ENCODE measurements at places on chromosomes 2 and 18.

DNA sequence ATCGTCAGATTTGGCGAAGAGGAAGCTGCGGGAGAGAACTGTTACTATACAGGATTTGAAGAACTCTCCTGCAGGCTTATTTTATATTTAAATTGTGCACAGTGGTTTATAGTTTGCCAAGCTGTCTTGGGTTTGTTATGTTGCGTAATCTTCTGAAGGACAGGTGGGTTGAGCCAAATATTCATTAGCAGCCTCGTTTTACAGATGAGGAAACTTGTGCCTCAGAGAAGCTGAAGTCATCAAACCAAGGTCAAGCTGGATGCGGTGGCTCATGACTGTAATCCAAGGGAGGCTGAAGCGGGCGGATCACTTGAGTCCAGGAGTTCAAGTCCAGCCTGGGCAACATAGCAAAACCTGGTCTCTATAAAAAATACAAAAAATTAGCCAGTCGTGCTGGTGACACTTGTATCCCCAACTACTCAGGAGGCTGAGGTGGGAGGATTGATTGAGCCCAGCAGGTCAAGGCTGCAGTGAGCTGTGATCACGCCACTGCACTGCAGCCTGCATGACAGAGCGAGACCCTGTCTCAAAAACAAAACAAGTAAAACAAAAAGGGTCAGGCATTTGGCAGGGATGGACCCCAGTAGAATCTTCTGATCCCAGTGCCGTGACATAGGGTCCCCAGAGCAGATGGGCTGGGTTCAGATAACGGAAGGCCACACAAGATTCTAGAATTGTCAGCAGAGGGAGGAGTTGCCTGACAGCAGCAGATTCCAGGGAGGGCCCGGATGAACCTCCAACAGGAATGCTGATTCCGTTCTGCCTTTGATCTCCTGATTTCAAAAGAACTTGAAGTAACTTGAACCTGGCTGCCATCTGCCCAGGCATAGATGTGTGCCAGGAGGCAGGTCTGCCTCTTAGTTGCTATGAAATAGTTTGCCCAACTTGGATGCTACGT is 50.6 kb downstream of the SH3BP4 start:
- DNase-seq: no peak

DNA sequence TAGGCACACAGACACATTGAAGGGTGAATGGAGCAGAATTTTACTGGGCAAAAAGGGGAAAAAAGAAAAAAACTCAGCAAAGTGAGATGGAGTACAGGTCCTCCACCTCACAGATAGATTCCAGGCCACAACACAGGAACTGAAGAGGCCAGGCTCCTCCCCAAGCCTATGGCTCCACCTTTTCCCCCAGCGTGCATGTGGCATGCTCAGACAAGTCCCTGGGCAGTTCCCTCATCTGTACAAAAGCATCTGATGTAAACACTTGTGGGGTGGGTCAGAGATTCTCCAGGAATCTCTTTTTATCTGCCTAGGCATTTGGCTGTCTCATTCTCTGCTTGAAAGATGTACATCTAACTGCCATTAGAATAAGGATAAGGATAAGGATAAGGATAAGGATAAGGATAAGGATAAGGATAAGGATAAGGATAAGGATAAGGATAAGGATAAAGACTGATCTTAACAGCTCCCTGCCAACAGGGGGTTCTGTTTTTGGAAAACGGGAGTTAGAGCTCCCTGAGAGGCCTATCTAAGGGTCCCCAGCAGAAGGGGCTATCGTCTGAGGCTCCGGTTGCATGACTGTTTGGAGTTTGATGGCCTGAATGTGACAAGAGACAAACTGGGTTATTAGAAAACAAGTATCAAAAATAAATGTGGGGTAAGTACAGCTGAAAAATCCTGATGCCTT is 17.2 kb upstream of the ASXL3 start:
- no peak for DNase-seq

DNA sequence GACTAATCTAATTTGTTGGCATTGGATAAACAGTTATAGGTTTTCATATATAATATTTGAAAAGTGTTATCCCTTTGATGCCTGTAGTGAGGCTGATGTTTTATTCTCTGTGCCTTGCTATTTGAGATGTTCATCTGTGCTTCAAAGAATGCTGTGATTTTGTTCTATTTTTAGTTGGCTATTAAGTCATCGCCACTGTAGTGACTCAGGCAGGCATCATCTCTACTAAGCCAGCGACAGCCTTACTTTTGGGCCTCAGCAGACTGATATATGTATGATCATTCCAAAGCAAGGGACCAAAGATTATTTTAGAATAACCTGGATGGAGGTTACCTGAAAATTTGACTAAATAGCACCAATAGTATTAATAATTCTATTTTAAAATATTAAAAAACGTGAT is 1674.5 kb upstream of the NXPH2 start:
- no peak for DNase-seq

- no peak for DNase-seq
These were observed 813.7 kb downstream of the ERBB4 start for GRCh38 chr2:211724933-211725332.

GRCh38 chr2:72415241-72415661 is 267.6 kb upstream of the CYP26B1 start:
- DNase-seq: no peak

Data from suppressor macrophage treated with lipopolysaccharide for 4 hours (primary cell).